ENCODE measurements at places on chromosomes 2 and 18.

- DNase-seq = no peak
These were observed 71.8 kb downstream of the TGOLN2 start for GRCh38 chr2:85255813-85256594.

DNA sequence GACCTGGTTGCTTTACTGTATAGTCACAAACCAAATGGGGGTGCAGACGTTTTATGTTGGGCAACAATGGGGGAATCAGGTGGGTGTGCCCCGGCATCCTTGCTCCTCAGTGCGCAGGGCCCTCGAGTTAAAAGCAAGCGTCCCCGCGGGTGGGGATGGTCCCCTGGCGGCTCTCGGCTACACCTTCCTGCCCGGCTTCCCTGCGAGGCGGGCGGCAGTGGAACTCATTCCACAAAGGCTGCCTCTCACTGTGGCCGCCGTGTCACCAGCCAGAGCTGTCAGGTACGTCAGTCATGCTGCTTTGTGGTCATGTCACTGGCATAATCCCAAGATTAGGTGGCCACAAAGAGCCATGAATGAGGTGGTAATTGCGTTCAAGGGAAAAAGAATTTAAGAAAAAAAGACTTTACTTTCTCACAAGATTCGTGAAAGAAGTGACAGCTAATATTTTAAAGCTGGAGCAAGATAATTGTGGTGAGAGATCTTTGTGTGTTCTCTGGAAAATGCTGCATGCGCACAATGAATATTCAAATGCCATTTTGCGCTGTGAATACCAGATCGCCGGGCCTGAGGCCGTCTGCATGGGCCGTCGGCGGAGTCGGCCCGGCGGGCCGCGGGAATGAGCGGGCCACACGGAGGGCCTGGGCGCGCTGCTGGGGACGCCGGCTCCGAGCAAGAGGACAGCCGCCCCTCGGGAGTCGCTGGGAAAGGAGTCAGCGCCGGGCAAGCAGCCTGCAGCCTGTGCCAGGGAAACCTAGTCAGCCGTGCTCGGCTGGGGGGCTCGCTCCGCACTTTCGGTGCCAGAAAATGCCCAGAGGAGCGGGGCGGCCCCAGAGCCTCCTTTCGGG, 82.3 kb upstream of the LDLRAD4 start:
- peak; percentile 67 for DNase-seq

- DNase-seq = no peak
These were observed 133.3 kb downstream of the GAREM1 start for GRCh38 chr18:32337347-32337746.

DNA sequence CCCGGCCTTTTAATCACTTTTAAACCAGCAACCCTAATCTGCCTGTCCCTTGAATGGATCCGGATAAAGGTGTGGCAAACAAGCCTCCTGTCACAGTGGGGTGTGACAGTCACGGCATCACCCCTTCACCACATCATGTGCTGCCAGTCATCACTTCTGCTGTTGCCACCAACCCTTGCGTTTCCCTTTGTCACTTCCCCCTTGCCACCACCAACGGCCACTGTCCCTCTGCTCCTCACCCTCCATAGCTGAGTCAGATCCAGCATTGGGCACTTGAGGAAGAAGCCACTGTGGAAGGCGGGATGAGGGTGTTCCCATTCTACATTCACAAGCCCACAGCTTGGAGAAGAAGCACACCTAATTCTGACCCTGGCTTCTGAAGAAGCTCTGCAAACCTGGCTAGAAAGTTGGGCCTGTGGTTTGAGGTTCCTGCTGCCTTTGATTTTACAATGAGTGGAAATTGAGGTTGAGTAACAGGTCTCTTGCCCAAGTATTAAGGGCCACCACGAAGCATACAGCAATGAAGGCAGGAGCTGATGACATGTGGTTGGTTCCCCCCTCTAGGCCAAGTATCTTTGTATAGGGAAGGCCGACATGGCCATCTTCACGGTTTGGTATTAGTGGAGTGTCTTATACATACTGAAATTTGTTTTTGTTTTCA, 22.9 kb upstream of the DARS1 start:
- DNase-seq = peak; percentile 85

GRCh38 chr18:58662118-58662517, 9.1 kb upstream of the MALT1 start:
- no peak for DNase-seq

DNA sequence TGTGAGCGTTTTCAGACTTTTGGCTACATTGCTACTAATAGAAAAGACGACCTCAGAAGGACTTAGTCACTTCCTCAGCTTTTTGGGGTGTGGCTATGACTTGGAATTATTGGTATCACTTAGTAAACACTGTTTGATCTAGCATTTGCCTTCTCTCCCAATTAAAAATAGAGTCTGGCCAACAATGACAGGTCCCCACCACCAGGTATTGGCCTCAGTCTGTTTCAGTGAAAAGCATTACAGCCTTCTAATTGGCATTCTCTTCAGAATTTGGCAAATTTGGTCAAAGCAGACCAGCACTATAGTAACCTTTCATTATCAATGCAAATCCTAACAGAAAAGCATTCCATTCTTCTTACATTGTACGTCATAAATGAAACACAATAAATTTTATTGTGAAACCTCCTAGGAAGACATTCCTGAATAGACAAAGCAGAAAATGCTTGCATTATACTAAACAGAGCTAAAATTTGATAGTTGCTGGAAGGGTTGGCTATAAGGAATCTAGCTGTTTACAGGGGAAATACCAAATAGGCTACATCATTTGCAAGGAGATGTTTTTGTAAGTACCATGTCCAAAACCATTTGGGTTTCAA, 613.9 kb downstream of the IRS1 start:
- no peak for DNase-seq

GRCh38 chr2:46471-47345, at the start of gene FAM110C:
Gene FAM110C (minus strand): TSS chr2:46505. CDS start chr2:46385, 120 bp downstream.
- DNase-seq = peak; percentile 84

- DNase-seq = peak; percentile 91
These were observed 14.9 kb upstream of the CNNM3 start for GRCh38 chr2:96801005-96801785.

- no peak for DNase-seq
These were observed 508 bp upstream of the TUBA4B start for GRCh38 chr2:219252570-219252899.
